ENCODE measurements at places on chromosomes 1 and 21.

GRCh38 chr1:181081395-181081794 is 7.1 kb upstream of the IER5 start:
- no peak for DNase-seq

DNA sequence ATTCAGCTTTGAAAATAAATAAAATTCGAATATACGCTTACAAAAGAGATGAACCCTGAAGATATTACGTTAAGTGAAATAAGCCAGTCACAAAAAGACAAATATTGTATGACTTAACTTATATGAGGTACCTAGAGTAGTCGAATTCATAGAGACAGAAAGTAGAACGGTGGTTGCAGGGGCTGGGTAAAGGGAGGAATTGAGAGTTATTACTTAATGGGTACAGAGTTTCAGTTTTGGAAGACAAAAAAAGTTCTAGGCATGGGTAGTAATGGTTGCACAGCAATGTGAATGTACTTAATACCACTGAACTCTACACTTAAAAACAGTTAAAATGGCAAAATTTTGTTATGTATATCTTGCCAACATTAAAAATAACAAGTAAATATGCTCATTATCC is 48.6 kb upstream of the ZNHIT6 start:
- no peak for DNase-seq

GRCh38 chr21:36035381-36035791 is 24.9 kb downstream of the SETD4 start:
- peak; percentile 29 for DNase-seq

DNA sequence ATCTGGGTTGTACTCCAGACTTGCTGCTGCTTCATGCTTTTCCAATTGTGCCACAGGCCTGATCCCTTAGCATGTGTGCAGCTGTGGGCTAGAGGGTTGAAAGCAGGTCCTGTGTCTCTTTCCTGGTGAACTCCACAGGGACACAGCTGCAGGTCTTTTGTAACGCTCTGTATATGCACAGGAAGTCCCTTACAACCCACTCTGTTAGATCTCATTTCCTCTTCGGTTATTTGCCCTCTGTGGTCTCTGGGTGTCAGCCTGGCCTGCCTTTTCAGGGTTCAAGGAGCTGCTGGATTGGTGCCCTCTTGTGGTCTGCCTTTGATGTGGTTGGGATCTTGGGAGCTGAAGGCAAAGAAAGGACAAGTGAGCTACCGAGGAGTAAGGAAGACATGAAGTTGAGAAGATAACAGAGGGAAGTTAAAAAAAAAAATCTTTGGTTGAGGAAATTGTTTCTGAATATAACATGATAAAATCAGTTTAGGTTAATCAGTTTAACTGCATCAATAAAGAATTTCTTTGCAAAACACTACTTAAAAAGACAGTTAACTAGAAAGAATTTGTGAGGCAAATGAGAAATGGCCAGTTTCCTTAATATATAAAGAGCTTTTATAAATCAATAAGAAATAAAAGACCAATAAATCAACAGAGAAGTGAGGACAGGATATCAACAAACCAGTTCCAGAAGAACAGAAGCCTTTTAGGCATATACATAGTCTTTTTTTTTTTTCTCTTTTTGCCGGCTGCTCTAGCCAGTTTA is 44.1 kb downstream of the UCK2 start:
- no peak for DNase-seq

- DNase-seq = no peak
Observed at GRCh38 chr1:12436817-12437599, 181.0 kb downstream of the DHRS3 start.

DNA sequence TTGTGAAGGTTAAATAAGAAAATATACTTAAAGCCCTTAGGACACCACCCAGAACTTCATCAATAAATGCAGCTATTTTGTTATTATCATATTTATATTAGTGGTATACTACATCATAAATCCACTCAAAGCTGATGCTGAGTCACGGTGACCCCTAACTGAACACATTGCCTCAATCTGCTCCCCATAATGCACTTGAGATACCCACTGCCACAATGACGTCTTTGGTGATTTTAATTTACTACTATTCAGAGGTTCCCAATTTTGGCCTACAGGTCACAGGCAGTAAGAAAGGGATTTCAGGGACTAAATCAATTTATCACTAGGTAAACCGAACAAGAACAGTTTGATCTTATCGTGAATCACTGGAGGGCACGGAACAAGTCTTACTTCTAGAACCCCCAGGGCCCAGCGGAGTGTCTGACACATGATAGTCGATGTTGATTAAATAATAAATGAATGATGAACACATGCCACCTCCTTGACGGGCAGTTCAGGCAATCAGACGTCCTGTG is 493 bp upstream of the CHD1L start:
- no peak for DNase-seq

Measured in NCI-H187 (cell line).